ENCODE measurements at places on chromosomes 11 and 22.

GRCh38 chr22:37340331-37341262 is 58.3 kb downstream of the CYTH4 start:
- DNase-seq, result no peak

DNA sequence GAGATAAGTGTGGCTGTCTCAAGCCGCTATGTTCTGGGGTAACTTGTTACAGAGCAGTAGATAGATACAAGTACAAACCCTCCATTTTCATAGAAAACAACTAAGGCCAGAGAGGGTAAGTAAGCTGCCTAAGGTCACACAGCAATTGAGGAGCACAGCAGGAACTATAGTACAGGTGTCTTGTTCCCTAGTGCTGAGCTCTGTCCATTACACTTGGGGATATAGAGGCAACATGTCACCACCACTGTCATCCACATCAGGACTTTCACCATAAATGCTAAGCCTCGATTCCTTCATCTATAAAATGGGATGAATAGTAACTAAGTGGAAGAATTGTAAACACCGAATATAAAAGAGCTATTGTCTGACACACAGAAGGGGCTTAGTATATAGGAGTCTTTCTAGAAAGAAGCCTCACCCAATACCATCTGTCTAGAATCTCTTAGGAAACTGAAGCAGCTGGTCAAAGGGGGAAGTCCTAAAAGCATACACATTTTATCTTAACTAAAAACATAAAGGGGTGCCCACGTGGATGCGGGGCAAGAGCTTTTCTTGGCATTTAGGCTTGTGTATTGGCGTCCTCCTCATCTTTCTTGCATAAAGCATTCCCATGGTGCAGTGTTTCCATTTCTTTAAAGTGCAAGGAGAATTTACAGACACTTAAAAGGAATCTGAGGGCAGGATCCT is 93.8 kb upstream of the ALX4 start:
- DNase-seq, result no peak

DNA sequence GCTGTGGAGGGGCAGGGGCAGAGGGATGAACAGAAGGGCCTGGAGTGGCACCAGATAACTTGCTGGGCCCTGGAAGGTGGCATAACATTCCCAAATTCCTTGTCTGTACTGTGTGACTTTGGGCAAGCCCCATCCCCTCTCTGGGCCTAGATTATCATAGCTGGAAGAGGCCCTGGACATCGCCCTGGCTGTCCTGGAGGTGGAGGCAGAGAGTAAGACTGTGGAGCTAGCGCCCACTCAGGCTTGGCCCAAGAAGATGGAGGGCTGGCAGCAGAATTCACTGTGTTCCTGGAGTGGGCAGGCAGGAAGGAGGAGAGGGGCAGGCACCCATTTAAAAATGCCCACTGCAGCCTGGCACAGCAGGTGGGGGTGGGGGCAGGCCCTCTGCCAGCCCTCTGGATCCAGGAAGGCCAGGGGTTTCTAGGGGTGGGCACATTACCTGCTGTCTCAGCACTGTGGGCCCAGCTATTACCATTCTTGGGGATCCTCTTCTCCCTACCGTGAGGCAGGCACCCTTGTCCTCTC is 22.6 kb downstream of the ARHGEF17 start:
- no peak for DNase-seq

DNA sequence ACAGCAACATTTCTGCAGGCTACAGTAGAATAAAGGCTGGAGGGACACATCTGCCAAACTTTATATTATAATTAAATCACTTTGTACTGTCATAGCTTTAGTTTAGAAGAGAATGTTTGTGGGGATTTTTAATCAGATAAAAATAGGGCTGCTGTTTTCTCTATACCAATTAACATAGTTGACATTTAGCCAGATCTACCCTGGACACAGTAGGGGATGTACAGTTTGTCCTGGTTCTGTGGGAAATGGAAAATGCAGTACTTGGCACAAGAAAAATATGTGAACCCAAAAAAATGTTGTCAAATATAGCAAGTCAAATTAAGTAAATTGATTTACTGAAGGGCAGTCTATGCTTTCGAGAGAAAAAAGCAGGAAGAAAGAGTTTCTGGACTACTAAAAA is 20.8 kb upstream of the PICALM start:
- no peak for DNase-seq

DNA sequence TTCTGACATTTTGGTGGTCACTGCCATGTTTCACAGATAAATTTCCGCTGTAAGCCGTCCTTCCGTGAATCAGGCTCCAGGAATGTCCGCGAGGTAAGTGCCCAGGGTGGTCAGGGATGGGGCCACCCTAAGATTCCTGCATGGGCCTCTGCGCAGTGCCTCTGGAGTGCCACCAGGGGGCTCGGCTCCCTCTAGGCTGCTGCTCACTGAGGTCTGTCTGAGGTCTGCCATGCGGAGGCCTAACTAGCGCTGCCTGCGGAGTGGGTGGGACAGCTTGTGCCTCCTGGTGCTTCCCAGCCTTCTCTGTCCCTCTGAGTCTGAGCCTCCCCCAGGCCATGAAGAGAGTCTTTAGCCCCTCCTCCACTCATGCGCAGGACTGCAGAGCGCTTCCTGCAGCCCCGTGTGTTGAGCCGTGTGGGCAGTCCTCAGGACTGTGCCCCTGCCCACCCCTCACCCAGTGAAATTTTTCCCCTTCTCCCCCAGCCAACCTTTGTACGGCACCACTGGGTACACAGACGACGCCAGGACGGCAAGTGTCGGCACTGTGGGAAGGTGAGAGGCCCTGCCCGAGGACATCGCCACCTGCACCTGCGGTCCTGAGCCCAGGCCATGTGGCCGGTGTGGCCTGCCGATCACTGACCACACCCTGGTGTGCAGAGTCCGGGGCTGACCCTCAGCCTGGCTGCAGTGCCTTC is 11.9 kb upstream of the MDK start:
- no peak for DNase-seq

- DNase-seq, result no peak
Observed at GRCh38 chr22:47343611-47344010, 581.2 kb downstream of the TBC1D22A start.

DNA sequence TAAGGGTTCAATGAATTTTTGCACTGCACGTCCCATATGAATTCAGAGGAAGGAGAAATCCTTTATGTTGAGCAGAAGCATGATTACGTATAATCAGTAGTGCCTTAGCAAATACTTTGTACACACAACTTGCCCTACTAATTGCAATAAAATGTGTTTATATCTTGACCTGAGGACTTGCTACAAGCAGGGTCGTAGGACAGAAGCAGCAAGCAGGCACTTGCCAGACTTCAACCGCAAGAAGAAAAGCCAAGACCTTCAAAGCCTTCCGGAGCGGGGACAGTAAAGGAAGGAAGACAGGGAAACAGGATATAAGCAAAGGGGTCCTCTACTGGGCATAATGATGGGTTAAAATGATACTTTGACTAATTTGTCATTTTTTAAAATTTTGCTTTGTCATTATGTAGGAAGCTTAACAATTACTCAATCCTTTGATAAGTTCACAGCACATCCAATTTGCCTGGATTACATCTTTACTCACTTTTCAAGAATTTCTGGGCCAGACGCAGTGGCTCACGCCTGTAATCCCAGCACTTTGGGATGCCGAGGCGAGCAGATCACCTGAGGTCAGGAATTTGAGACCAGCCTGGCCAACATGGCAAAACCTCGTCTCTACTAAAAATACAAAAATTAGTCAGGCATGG is 23.2 kb upstream of the UBASH3B start:
- no peak for DNase-seq

- DNase-seq, result no peak
Observed at GRCh38 chr11:96204721-96205459, 138.1 kb downstream of the MAML2 start.

DNA sequence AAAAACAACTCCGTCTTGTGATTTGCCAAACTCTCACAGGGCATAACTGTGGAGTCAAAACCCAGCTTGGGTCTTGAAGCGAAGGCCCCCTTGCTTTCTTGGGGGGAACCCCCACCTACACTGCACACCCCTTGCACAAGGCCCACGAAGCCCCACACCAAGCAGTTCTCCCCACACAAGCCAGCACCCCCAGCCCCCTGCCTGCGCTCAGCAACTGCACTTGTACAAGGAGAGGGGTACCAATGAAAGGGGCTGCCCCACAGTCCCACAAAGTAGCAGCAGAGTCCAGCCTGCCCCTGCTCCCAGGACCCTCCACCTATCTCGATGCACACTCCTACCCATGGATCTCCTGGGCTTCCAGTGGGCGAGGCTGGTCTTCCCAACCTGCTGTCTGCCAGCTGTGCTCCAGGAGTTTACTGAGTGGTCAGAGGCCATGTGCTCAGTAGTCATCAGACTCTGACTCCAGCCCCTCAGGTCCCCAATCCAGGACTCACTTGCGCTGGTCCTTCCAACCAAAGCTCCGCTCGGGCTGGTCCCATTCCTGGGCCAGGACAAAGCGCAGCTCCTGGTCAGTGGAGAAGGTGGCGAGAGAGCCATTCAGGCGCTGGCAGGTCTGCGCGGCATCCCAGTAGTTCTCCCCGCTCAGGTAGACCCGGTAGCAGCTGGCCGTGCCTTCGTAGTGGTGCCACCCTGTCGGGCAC is 57.7 kb downstream of the DGCR2 start:
- DNase-seq, result no peak

DNA sequence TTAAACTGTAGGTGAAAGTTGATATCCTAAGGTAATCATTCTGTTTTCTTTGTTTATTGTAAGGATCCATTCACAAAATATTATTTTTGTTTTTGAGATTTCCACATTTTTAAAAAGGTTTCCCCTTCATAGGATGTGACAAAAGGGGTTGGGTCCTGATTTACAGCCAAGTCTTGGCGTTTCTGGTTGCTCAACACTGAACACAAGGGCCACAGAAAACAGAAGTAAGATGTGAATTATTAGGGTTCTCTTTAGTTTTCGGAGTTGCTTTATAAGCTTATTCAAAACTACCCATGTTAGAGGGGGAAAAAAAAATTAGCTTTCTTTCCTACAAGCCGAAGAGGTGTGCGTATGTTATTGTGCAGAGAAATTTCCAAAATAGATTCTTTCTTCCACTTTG is 30.0 kb upstream of the FLI1 start:
- no peak for DNase-seq

- DNase-seq, result no peak
Observed at GRCh38 chr11:9748361-9748970, 84.6 kb downstream of the SWAP70 start.

- DNase-seq, result no peak
Observed at GRCh38 chr11:32374261-32374711, 61.1 kb downstream of the WT1 start.

- DNase-seq, result no peak
Observed at GRCh38 chr11:113161711-113162591, 152.4 kb upstream of the TTC12 start.

- DNase-seq, result no peak
Observed at GRCh38 chr11:121336279-121336937, 43.8 kb downstream of the SC5D start.

- DNase-seq, result no peak
Observed at GRCh38 chr11:118522571-118523072, 4.7 kb upstream of the TTC36 start.

DNA sequence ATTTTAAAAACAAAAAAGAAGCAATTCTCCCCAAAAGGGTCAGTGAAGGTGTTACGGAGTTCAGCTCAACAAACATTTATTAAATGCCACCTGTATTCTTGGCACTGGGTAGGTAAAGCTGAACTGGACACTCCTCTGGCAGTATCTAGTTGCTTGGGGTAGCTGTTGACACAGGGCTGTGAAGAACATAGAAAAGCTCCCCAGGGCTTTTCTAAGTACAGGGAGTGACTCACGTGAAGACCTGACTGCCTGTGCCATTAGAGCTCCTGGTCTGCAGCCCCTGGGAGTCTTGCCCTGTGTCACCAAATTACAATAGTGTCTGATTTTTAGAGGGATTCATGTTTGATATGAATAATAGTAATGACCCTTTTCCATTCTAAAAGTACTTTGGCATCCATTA is 43.6 kb downstream of the COA4 start:
- DNase-seq, result no peak

DNA sequence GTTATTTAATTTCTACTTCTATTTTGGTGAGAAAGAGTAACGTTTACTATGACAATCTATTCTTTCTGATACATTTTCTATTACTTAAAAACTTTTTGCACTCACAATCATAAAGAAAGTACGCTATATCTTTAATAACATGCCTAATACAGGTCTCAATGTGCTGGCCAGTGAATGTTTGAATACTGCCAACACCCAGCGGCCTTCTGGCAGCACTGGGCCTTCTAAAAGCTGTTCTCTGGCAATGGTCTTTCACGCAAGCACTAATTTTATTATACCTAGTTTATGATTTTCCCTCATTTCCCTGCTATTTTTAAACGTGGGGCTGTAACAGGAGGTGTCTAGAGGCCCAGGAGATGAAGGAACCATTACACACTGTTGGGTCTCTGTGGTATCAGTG is 349.8 kb upstream of the PITPNB start:
- DNase-seq, result no peak

DNA sequence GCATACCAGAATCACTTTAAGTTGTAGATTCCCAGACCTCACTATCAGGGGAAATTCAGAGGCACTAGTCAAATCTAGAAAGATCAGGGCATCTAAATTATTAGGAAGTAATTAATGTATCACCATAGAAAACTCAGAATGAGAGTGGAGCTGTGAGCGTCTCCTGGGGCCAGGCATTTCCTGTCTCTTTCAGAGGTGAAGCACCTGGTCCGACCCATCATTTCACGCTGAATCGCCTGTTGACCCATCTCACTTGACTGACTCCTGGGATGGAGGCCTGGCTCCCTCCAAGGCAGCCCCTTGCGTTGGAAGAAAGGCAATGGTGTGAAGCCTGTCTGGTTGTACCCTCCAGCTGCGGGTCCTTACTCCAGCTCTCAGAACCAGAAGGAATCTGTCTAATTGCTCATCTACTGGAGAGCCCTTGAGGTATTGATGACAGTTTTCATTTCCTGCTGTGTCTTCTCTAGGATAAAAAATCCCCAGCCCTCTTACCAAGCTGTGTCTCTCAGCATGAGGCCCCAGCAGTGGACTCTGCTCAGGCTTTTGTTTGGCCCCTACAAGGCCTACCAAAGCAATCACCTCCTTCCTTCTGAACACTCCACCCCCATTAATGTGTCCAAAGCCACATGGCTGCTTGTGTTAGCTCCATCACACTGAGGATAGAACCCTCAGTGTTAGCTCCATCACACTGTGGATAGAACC is 93.2 kb upstream of the SYT13 start:
- no peak for DNase-seq

- peak; percentile 56 for DNase-seq
Observed at GRCh38 chr22:21657360-21658032, 8.3 kb upstream of the PPIL2 start.

- no peak for DNase-seq
Observed at GRCh38 chr11:132988411-132988810, 543.9 kb downstream of the OPCML start.

GRCh38 chr11:112826788-112827187 is 134.4 kb upstream of the NCAM1 start:
- DNase-seq, result no peak

DNA sequence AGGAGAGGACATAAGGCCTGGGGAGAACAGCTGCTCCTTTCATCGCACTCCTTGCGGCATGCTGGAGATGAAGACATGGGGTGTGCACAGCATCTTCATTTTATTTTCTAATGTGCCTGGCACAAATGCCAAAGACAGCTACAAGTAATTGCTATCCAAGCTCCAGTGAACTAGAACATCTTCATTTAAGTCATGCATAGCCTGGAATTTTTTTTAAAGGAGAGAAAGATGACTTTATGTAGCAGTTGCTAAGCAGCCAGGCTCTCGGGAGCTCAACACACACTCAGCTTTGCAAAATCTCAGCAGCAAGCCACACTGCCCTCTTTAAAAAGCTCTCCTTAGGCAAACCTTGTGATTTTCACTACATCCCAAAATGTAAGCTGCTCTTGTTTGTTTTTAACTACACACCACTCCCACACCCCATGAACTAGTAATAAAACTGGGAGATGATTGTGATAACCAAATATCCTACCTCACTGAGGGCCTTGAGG is 164.5 kb upstream of the POU2AF2 start:
- no peak for DNase-seq

Measured in stimulated activated CD8-positive, alpha-beta memory T cell treated with anti-CD3 and anti-CD28 coated beads, Interleukin-7, amount 100 ng/mL, for 24 hours (primary cell).